ENCODE measurements at places on chromosomes 7 and 10.
A peak's percentile ranks its signal among the peaks of the same experiment; 100 is the strongest.

- H3K36me3 ChIP-seq = no peaks in the 10 kb centered on the region
- H3K4me3 ChIP-seq = no peak overlapping the region
- H3K4me1 ChIP-seq = no peaks in the 10 kb centered on the region
- no peak overlapping the region for H3K27ac ChIP-seq
Measured at GRCh38 chr10:73522263-73522662, 26.4 kb upstream of the PPP3CB start.

GRCh38 chr7:3117488-3118231 is 74.0 kb upstream of the CARD11 start:
- no peaks in the 10 kb centered on the region for H3K27me3 ChIP-seq
- H3K27ac ChIP-seq = no peak overlapping the region
- DNase-seq = no peak

- DNase-seq = no peak
- H3K36me3 ChIP-seq = no peaks in the 10 kb centered on the region
Measured at GRCh38 chr10:58622246-58622645, 109.6 kb downstream of the BICC1 start.

DNA sequence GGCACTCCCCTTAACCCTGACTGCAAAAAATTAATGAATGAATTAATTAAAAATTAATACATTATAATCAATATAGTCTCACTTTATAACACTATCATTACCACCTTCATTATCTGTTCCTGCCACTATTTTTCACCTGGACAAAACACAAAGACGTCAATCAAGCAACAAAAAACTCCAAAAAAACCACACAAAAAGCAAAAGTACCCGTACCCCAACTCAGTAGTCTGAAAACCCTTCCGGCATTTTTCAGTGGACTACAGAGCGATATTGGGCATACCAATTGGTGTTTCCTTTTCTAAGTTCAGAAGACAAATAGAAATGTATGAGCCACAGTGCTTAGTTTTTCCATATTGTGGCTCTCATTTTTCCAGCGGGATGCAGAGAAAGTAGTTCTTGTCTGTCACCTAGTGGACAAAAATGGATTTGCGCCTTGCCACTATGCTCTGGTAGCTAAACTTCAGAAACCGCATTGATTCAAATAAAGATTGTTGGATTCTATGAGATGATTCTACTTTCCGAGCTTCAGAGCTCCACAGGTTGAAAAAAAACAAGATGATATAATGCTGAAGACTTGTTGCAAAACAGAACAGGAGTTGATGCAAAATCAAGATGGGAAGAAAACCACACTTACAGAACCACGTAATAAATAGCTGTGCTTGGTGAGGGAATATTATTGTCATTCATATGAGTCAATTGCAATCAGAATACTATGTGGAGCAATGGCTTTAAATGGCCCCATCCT is 50.6 kb upstream of the ITGB1 start:
- no peak overlapping the region for H3K4me3 ChIP-seq
- no peaks in the 10 kb centered on the region for H3K27me3 ChIP-seq

DNA sequence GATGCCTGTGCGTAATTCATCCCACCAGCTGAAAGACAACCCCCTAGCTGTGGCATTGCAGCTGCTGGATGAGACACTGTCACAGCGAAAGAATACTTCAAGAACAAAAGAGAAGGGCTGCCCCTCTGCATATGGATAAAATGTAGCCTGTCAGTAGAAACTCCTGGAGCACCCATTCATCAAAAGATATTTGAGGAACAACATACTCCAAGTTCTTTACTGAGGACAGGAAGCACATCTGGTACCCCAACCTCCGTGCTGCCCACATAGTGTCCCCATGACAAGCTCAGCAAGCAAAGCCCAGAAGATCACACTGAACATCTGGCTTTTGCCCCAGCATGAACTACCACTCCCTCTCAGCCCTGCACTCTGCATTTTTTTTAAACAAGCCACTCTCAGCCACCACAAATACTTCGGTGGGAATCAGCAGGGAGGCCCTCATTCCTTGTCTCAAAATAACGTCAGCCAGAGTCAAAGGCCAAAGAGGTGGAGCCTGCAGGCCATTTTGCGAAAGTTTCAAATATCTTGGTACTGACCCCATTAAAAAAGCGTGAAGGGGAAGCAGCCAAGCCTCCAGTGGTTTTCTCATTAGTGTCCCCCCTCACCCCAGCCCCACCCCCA is 1.7 kb downstream of the CREB3L2 start:
- no peaks in the 10 kb centered on the region for H3K36me3 ChIP-seq
- H3K4me1 ChIP-seq = peaks cover 19% of the 10 kb centered on the region
- DNase-seq = peak; percentile 70

Data from hepatocyte (in vitro differentiated cells).